ENCODE measurements at places on chromosomes 5 and 9.

DNA sequence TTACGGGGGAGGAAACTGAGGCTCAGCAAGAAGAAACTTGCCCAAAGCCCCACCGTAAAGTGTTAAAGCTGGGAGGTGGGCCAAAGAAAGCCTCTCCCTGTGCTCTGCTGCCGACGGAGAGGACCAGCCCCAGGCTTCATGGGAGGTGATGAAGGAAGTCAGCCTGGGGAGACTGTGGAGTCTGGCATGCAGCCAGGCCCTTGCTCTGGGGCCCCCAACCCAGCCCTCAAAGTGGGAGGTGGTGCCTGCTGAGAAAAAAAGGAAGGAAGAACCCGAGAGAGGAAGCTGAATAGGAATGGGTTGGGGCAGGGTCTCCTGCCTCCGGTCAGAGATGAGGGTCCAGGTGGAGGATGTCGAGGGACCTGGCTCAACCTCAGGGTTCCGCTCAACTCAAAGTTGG lies 3.8 kb downstream of the RNF44 start:
- no peak for DNase-seq

DNA sequence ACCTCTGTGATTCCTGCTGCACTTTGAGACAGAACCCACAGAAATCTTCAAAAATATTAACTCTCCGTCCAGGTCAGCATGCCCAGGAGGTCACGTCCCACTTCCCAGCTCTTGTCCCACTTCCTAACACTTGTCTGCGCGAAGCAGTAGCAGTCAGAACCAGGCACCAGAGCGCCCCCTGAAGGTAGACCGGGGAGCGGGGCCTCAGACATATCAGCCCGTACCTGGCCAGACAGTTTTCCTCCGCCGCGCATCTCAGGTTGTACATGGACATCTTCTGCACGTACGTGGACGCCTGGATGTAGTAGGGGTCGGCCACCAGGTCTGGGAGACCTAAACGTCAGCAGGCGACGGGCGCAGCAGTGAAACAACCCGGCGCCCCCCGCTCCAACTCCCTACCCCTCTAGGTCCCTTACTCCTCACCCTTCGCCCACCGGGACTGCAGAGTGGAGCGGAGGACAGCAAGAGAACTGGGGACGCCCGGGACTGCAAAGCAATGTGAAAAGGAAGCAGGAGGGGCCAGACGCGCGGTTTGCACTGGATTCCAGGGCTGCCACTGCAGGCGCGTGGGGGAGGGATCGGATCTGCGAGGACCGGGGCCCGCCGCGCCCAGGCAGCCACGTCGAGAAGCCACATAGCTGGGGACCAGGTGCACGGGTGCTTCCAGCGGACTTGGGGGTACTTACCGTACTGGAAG lies 1.2 kb downstream of the LOX start:
- no peak for DNase-seq

DNA sequence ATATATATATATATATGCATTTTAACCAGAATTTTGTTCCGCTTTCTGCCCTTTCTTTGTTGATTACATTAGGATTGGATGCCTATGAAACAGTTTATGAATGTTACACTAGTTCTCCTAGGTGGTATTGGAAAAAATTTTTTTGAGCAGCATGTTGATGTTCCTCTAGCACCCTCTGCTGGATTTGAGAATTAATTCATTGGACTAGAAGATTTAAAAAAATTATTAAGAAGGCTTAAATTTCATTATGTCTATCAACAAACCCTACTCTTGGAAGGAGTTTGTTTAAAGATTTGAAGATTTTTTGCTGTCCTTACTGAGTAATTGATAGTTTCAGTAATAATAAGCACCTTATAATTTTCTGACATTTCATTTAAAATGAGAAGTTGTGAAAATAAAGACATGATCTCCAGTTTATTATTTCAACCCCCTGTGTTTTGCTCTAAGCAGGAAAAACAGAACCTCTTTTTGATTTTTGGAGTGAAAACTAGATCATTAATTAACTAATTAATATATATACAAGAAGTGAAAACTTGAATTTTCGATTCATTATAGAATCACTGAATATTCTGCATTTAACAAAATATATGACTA lies 89.6 kb downstream of the CCDC171 start:
- DNase-seq = peak; percentile 7

DNA sequence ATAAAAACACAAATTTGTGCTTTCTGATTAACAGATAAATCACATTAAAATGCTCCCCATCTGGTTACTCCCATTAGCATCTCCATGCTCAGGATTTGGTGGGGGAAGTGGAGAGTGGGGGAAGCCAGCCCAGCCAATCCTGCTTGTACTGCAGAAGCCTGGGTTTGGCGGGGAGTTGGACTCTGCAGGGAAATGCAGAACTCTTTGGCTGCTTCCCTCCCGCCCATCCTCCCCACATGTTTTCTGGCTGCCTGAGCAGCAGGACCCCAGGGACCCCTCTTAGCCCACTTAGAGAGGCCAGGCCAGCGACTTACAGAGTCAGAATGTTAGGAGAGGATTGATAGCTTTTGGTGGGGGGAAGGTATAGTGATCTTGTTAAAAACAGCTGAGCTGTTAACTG lies 59.5 kb upstream of the FOXI1 start:
- DNase-seq = no peak

- DNase-seq = no peak
Observed at GRCh38 chr5:179606910-179607159, 16.6 kb downstream of the HNRNPH1 start.

DNA sequence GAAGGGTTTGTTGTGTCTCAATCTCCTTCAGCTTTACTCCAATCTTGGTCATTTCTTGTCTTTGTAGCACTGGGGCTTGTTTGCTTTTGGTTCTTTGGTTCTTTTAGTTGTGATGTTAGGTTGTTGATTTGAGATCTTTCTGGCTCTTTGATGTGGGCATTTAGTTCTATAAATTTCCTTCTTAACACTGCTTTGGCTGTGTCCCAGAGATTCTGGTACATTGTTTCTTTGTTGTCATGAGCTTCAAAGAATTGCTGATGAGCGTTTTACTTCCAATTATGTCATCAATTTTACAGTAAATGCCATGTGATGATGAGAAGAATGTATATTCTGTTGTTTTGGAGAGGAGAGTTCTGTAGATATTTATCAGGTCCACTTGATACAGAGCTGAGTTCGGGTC lies 353.3 kb downstream of the MAN2A1 start:
- DNase-seq = no peak

DNA sequence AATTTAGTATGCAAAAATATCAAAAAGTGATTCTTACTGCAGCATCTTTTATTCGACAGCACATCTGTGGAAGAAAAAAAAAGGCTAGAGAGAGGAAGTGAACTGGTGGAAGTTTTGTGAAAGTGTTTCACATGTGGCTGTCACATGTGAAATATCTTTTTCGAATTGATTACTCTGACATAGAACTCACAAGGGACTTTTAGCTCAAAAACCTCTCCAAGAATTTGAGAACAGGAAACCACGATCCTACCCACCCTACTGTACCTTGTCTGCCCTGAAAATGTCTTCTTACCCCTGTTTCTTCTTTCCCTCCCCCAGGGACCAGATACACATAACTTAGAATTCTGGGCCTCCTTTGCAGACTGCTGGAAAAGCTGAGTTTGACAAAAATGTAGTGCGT lies 106.5 kb upstream of the PRRC1 start:
- DNase-seq = no peak

- no peak for DNase-seq
Observed at GRCh38 chr9:95752129-95752731, 123.3 kb upstream of the ERCC6L2 start.

GRCh38 chr9:88777498-88778312 lies 213.6 kb upstream of the S1PR3 start:
- no peak for DNase-seq

- no peak for DNase-seq
Observed at GRCh38 chr5:96771395-96771794, 36.4 kb downstream of the ERAP1 start.

GRCh38 chr5:132057498-132058255 lies 2.8 kb upstream of the IL3 start:
- DNase-seq = no peak

- no peak for DNase-seq
Observed at GRCh38 chr9:68558545-68558944, 17.9 kb upstream of the TMEM252 start.

DNA sequence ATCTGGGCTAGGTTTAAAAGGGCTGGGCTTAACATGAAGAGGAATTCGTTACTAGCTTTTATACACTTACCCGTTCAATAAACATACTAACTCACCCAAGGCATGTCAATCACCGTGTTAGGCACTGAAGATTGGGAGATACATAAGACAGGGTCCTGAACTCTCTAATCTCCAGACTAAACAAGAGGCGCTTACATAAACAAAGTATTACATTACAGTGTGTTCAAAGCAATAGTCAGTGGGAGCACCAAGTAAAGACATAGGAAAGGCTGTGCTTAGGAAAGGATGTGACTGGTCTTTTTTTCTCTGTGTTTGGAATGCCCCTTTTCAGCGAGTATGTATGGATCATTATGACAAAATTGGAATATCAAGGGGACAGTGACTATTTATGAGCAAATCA lies 203.6 kb upstream of the ADRA1B start:
- DNase-seq = no peak

GRCh38 chr5:99176186-99176585 lies 247.4 kb upstream of the CHD1 start:
- DNase-seq = no peak

GRCh38 chr5:161432798-161433197 lies 113.7 kb downstream of the GABRB2 start:
- DNase-seq = no peak

- DNase-seq = no peak
Observed at GRCh38 chr9:136430588-136431234, 8.9 kb downstream of the INPP5E start.

GRCh38 chr5:145920542-145921210 lies 15.7 kb upstream of the SH3RF2 start:
- no peak for DNase-seq

DNA sequence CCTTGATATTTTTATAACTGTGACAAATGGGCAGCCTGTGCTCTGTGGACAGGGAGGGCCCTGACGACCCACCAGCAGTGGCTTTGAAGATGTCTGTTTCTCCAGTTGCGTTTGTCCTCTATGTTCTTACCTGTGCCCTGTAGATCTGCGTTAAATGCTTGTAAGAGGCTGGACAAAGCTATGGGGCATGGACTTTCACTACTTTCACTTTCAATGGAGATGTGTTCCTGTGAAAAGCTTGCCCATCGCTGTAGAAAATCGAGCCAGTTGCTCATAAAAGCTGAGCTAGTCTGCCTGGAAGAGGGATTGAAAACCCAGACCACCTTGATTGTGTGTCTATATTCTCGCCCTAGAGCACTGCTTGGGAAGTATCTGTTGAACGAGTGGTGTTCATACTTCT lies 74.1 kb downstream of the PSAT1 start:
- no peak for DNase-seq

DNA sequence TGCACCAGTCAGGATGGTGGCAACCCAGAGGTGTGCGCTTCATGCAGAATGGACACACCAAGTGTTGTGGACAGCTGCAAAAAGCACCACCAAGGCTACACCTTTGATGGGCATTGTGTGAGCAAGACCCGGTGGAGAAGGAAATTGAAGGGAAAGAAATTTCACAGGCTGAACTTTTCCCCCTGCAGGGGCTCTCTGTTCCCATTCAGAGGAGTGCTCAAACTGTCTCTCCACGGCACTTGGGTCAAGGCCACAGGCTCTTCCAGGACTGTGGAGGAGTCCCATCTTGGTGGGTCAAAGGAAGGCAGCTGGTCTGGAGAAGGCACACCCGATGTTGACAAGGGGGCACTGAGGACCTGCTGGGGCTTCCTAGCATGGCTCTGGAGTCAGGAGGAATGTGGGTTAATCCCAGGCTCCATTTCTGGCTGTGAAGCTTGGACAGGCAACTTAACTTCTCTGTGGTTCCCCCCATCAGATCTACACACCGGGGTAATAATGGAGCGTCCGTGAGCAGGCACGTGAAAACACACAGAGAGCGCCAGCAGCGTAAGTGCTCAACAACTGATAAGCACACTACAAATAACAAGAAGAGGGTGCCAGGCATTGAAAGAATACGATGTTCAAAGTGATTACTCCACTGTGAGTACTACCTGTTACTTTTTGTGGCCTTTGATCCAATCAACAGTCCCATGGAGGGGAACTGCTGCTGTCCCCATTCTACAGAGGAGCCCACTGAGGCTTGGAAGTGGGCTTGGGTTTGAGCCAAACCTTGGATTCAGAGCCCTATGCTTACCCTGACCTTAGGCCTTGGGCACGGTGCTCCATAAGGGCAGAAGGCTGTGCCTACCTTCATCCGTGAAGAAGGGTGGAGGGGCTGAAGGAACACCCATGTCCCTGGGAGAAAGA lies 34.2 kb upstream of the TIFAB start:
- no peak for DNase-seq

DNA sequence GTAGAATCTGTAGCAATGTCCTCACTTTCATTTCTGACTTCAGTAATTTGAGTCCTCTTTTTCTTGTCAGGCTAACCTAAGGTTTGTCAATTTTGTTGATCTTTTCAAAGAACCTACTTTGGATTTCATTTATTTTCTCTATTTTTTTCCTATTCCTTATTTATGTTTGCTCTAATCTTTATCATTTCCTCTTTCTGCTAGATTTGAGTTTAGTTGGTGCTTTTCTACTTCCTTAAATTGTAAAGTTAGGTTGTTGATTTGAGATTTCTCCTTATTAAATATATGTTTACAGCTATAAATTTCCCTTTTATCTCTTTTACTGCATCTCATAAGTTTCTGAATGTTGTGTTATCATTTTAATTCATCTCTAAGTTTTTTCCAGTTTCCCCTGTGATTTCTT lies 75.1 kb upstream of the FAM120A start:
- no peak for DNase-seq

DNA sequence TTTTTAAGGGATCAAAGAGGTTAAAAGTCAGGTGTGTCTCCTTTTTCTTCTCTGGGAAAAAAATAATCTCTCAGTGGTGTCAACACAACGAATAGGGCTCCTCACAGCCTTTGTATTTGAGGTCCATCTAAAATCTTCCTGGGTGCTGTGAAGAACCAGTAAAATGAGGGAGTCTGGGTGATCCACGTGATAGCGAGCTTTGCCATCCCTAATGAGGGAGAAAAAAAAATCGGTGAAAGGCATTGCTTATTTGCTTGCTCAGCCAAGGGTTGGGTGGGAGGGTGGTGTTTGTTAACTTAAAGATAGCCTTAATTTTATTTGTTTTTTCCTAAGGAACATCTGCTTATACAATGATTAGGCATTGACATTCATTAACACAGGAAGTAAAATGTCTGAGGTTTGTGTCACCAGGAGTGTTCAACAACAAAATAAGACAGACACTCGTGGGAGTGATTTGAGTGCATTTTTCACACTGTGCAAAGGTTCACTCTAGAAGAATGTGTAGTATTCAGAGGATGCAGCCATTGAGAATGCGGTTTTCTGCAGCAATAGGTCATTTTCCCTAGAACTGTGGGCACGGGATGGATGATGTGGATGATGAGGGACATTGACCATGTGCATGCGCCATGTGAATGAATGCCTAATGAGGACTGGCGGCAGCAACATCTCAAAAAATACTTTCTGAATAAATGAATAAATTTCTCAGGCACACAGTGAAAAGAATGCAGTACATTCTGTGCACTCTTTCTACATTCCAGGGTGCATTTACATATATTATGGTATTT lies 369.5 kb downstream of the NTRK2 start:
- no peak for DNase-seq

All from AG09309 (cell line).